B cell (primary cell): ENCODE measurements at places on chromosomes 5 and 9. TPM values are rescaled to one million over a fixed set of nuclear protein-coding genes. Genes with fewer than 3 reads are reported as not detected.

Gene FOXD4L4
- 0.15 TPM in 1 of 2 replicates, not detected in the other for polyA plus RNA-seq

Gene CDC25C
- polyA plus RNA-seq: 0.03 TPM in 1 of 2 replicates, not detected in the other

Gene ORM2
- polyA plus RNA-seq: not detected in 2 replicates

Gene RANBP3L
- not detected in 2 replicates for polyA plus RNA-seq

Gene SLCO6A1
- polyA plus RNA-seq: not detected in 2 replicates

Gene CCDC180
- polyA plus RNA-seq: 4.4 and 6.8 TPM in 2 replicates

Gene SEMA6A
- 0.07 TPM in 1 of 2 replicates, not detected in the other for polyA plus RNA-seq

Gene RMI1
- 1.2 and 2.0 TPM in 2 replicates for polyA plus RNA-seq

Gene LTC4S
- polyA plus RNA-seq: 0.40 and 1.5 TPM in 2 replicates
